ENCODE measurements at places on chromosomes 2 and 18. TPM values are rescaled to one million over a fixed set of nuclear protein-coding genes. Genes with fewer than 3 reads are reported as not detected.

DNA sequence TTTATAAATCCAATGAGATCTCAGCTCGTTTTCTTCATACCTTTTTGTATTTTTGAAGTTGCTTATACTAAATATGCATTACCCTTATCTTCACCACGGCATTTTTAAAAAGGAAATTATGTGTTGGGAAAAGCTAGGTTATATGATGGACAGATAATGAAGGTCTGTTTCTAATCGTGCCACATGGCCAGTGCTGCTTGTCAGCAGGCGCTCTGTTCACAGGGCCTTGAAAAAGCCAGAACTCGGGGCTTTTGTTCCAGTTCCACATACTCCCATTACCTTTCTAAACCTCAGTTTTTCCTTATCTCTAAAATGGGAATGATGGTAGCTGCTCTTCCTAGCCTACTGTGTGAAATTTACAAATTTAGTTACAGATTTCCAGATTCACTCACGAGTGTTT lies 42.0 kb downstream of the EPAS1 start:
- DNase-seq: no peak

DNA sequence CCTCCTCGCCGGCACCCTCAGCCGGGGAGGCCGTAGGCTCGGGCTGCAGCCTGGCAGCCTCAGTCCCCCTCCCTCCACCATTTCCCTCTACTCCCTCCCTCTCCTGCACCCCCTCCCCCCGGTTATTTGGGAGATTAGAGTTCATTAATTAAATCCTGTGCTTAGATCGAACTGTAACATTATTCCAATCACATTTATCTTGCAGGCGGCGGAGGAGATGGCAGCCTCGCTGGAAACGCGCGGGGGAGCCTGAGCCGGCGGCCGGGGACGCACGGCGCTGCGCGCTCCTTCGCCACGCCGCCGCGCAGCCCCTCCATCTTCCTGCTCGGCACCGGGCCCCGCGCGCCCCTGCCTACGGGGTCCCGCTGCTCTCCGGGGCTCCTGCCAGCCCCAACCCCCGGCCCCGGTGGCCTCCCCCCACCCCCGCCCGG lies at the start of gene ST8SIA3:
TSS of gene ST8SIA3 (plus strand) at position 287 of the 431 bp plus-strand sequence. CDS start 290 bp downstream, outside the sequence.
- no peak for DNase-seq

- peak; percentile 39 for DNase-seq
These were observed 20.3 kb downstream of the TGOLN2 start for GRCh38 chr2:85307527-85307897.

- no peak for DNase-seq
These were observed 241.1 kb downstream of the TMEM182 start for GRCh38 chr2:103002954-103003353.

DNA sequence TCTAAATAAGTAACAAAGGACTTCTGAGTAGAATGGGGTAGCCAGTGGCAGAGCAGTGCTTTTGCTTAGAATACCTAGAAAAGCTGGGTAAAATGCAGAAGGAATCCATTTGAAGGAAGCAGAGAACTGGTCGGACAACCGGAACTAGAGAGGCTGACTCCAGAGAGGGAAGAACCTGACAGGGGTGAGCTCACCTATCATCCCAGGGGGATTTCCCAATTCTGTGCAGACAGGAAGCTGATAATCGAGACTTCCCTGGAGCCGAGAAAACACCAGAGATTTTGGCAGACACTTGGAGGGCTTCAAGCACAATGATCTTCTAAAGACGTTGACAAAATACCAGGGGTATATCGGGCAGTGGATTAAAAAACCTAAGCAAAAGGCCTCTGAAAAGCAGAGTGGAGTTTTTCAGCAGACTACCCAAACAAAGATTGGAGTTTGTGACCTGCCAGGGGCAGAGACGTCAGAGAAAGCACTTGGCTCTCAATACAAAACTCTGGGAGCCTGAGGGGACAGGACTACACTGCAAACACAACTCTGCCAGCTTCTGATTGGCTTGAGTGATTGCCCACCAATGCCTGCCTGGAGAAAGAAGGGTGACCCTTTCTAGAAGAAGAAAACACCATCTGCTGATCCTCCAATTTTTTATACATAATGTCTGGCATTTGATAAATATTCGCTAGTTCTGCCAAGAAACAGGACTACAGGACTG lies 67.5 kb upstream of the TTN start:
- DNase-seq: no peak

GRCh38 chr2:66561645-66562303 lies 126.8 kb downstream of the MEIS1 start:
- no peak for DNase-seq

GRCh38 chr2:59787095-59787494 lies 766.4 kb downstream of the BCL11A start:
- no peak for DNase-seq

DNA sequence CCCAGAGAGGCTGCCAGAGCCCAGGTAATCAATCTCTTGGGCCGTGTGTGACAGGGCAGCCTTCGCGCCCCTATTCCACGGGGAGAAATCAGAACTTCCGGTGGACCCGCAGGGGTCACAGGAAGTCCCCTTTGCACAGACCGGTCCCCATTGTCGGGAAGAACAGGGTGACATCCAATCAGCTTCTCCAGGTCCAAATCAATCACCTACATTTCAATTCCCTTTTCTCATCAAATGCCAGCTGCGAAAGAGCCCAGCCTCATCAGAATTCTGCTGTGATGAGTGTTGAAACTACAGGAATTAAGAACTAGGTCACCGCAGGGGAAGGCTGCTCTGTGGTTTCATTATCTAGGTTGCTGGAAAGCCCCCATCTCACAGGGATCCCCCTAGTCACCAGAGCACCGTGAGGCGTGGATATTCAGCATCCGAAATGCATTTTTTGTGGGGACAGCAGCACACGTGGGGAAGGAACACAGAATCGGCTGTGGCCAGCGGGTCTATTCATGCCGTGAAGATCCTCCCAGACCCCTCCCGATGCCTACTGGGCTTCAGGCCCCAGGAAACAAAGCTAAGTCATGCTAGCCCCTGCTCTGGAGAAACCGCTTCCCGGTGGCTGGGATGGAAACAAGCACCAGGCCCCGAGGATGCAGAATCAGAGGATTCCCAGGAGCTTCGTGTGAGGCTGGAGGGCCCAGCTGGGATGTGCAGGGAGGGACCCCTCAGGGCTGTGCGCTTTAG lies 193.7 kb upstream of the ID2 start:
- DNase-seq: no peak

DNA sequence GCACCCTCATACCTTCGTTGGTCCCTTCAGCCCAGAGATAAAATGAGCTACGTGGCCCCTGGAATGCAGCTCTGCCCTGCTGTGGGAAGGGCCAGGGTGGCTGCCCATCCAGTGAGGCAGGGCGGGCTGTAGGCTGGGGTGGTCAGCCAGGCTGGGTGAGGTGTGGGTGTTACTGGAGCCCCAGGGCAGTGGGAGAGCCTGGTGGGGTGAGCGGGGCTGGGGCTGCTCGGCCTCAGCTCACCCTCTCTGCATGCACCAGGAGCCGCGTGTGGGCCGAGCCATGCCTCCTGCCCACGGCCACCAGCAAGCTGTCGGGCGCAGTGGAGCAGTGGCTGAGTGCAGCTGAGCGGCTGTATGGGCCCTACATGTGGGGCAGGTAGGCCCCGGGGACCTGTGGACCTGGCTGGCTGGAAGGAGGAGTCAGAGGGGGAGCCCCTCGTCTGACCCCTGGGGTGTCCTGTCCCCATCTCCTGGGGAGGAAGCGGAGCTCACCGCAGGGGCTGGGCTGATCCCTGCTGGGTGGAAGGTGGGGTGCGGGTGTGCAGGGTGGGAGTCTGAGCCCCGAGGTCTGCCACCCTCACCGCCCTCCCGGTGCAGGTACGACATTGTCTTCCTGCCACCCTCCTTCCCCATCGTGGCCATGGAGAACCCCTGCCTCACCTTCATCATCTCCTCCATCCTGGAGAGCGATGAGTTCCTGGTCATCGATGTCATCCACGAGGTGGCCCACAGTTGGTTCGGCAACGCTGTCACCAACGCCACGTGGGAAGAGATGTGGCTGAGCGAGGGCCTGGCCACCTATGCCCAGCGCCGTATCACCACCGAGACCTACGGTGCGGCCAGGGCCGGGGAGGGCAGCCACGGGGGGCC lies 5.5 kb downstream of the RNPEPL1 start:
- no peak for DNase-seq

DNA sequence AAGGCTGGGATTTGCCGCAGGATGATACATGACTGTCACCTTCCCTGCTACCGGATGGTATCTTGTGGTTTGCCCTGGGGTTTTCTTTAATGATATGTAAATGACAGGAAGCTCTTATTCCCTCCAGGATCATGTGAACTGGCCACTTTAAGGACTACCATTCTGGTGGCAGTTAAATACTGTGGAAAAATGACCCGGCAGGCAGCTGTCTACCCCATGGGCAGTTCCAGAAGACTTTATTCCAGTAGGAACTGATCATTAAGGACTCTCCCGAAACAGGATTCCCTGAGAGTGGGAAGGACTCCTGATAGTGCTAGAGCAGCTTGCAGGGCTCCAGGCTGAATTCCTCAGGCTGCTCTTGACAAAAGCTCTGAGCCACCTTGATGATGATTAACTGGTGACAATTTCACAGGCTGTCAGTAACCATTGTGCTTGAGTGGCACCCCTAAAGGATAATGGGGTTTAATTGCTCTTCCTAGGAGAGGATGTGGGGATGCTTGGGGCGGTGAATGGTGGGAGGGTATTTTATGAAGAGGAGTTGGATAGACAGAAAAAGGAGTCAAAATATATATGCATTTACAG lies 212.0 kb downstream of the CPS1 start:
- DNase-seq: no peak

- no peak for DNase-seq
These were observed 31.9 kb downstream of the TMEM131 start for GRCh38 chr2:97963880-97964279.

GRCh38 chr2:213125646-213126347 lies 25.6 kb downstream of the IKZF2 start:
- DNase-seq: no peak

- no peak for DNase-seq
These were observed 17.1 kb upstream of the IL1R2 start for GRCh38 chr2:101974663-101975062.

- DNase-seq: no peak
These were observed 563.0 kb upstream of the PKDCC start for GRCh38 chr2:41484858-41485234.

DNA sequence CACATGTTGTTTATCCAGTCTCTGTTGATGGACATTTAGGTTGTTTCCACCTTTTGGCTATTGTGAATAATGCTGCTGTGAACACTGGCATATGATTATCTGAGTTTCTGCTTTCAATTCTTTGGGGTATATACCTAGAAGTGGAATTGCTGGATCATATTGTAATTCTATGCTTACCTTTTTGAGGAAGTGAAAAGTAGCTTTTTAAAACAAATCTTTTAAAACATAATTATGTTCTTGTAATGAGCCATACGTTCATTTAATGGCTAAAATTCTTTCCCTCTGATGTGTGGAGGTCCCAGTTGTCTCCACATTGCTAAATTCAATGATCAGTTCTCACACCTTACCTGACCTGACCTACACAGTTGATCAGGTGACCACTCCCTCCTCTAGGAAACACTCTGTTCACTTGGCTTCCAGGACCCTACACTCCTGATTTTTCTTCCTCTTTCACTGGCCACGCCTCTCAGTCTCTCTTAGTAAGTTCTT lies 27.8 kb upstream of the SERTAD2 start:
- DNase-seq: no peak

DNA sequence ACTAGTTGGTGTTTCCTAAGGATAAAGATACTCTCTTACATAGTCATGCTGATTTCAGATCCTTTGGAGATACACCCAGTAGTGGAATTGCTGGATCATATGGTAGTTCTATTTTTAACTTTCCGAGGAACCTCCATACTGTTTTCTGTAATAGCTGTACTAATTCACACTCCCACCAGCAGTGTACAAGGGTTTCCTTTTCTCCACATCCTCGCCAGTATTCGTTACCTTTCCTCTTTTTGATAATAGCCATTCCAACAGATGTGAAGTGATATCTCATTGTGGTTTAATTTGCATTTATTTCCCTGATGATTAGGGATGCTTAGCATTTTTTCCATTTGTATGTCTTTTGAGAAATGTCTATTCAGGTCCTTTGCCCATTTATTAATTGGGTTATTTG lies 34.0 kb downstream of the ACTR2 start:
- DNase-seq: no peak

Gene EN1
- 19.3 TPM for total RNA-seq

Gene ADRA2B
- total RNA-seq: 0.98 TPM

Gene MAP3K20
- total RNA-seq: 37.7 TPM

Gene ATOH8
- 38.9 TPM for total RNA-seq

Gene COL4A4
- 0.58 TPM for total RNA-seq

Gene TRIM54
- not detected for total RNA-seq

Data from lower leg skin (tissue), 4 donors.